ENCODE measurements at places on chromosomes 12 and 14.

- no peak for DNase-seq
Observed at GRCh38 chr14:104335611-104336010, 197.2 kb downstream of the KIF26A start.

DNA sequence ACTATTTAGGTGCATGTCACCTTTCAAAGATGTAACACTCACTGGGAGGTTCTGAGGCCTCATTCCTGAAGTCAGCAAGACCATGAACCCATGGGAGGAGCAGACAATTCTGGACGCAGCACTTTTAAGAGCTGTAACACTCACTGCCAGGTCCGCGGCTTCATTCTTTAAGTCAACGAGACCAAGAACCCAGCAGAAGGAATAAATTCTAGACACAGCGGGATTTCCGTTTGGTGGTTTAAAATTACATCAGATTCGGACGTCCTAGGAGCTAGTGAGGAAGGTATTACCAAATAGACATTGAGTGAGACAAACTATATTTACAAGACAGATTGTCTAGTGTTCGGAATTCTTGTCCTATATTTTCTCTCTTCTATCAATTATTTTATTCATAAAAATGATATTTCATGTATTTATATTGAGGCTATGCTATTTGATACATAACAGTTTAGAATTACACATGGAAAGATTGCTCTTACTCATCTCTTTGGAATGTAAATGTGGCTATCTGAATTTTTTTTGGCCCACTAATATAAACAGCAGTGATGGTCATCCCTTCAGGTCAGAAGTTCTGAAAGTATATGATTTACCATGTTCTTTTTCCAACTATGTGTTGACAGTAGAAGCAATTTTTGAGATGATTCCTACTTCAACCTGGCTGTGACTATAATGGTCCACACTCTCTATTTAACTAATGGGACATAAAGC lies 1973.0 kb upstream of the FLRT2 start:
- no peak for DNase-seq

DNA sequence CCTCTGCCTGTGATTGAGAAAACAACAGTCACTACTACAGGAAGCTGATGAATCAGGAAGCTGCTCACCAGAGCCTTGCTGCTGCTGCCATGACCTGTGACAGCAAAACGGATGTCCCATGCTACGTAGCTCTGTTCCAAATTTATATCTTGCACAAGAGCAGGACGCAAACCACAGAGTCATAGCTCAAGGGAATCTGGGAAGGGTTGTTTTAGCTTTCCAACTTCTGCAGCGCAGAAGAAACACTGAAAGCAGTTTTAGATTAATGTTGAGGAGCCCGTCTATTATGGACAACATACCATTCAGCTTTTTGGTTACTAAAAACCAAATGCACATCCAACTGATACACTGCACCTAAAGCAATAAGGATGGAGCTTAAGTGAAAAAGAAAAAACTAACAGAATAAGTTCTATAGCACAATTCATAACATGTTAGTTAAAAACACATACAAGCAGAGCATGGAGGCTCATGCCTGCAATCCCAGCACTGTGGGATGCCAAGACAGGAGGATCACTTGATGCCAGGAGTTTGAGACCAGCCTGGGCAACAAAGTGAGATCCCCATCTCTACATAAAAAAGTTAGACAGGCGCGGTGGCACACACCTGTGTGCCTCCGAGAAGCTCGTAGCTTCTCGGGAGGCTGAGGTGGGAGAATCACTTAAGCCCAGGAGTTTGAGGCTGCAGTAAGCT lies 1.7 kb upstream of the ANKRD33 start:
- no peak for DNase-seq

DNA sequence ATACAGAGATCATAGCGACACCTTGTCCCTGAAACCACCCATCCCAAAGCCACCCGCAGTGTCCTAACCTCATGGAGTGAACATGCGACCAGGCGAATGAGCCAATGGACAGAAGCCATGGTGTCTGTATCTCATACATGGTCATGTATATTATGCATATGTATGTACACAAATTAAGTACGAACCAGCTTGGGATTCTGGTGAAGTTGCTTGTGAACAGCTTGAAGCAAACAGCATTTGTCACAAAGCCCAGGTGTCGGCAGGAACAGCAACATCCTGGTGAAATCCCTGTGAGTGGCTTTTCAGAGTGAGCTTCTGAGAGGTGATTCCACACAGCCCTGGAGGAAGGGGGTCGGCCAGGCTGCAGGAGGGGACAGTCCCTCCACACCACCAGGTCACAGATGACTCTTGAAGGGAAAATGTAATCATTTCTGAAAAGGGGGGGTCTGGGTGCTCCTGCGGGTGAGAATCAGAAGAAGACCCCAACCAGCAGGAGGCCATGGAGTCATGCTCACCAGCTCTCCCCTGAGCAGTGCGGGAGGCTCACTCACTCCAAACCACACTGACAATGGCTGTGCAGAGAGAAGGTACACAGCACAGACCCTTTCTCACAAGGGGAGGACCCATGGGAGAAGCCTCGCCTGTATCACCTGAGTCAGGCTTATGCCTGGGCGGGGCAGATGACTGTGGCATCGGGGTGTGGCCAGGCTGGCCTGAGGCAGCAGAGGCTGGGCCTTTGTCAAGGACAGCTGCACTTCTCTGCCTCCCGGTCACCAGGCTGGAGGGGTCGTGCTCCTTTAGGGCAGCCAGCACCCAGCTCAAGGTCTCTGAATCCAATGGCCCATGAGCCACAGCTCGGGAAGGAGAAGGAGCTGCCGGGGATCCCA lies 14.3 kb downstream of the CHGA start:
- DNase-seq: no peak

- DNase-seq: no peak
Observed at GRCh38 chr14:85788470-85789233, 258.7 kb downstream of the FLRT2 start.
